ENCODE measurements at places on chromosomes 1 and 21.

DNA sequence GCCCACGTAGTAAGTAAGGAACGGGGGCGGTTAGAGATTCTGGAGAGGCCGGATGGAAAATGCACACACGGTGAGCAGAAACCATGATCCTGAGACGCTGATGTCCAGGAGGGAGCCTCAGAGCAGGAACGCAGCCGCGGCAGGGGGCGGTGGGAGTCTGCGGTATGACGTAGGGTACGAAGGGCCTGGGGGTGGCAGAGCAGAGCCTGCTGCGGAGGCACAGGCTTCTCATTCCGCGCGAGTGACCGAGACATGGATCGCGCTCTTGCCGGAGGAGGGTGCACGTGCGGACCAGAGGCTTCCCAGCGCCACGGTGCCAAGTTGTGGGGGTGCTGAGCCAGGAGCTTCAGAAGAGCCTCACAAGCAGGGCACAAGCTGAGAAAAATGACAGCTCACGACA is 176.2 kb downstream of the KIF26B start:
- no peak for DNase-seq

DNA sequence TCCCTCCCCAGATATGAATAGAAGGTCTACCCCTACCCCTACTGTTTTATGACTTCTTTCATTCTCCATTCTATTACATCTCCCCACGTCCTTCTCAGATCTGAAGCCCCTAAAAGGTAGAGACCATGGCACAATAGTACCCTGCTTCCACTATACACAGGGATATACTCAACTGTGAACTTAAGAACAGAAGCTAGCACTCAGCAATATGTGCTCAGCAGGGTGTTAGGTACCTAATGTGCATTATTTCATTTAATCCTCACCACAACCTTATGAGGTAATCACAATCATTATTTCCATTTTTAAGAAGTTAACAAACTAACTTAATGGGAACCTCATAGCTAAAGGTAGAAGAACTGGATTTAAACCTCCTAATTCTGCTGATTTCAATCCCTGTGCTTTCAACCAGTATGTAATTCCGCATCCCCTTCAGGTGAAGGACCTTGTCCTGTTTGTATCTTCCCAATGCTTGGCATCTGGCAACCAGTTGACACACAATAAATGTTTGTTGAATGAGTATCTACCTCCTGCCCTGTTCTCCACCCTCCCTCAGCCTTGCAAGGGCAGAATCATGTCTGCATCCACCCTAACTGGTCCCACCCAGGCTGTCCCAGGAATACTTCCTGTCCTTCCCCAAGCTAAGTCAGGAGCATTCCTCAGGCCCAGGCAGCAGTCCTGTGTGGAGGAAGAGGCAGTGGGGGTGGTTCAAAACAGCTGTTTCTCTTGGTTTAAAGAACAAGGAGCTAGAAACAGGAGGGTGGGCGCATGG is 6.5 kb downstream of the DENND2D start:
- no peak for DNase-seq

DNA sequence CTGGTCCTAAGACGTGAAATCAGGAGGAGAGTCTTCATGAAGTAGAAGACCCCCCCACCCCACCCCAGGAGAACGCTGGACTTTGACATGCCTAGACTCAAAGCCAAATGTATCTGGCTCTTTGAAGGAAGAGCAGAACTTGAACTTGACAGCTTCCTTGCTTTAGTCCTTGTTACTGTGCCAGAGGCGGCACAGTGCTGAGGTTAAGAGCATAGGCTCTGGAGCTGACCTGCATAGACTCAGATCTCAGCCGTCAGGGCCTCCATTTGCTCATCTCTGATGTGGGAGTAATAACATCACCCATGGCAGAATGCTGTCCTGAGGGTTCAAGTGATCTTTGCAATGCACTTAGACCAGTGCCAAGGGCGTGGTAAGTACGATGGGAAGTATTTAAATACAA is 39.0 kb downstream of the COL6A1 start:
- DNase-seq = no peak

- DNase-seq = no peak
Measured at GRCh38 chr1:95957748-95958147, 723.7 kb downstream of the RWDD3 start.

- no peak for DNase-seq
Measured at GRCh38 chr1:206944703-206945102, 1.6 kb downstream of the PIGR start.
